ENCODE measurements at places on chromosomes 13 and 19. TPM values are rescaled to one million over a fixed set of nuclear protein-coding genes. Genes with fewer than 3 reads are reported as not detected.

The ATCAY gene
- total RNA-seq: not detected

The SAE1 gene
- 70.2 TPM for total RNA-seq

The GIPC3 gene
- total RNA-seq: 0.33 TPM

The SELENOV gene
- total RNA-seq: not detected

The DACH1 gene
- 0.09 TPM for total RNA-seq

- DNase-seq: no peak
Measured at GRCh38 chr19:10737722-10738121, 19.8 kb downstream of the DNM2 start.

- peak; percentile 76 for DNase-seq
Measured at GRCh38 chr19:1265615-1266128, 3.5 kb upstream of the CIRBP start.

DNA sequence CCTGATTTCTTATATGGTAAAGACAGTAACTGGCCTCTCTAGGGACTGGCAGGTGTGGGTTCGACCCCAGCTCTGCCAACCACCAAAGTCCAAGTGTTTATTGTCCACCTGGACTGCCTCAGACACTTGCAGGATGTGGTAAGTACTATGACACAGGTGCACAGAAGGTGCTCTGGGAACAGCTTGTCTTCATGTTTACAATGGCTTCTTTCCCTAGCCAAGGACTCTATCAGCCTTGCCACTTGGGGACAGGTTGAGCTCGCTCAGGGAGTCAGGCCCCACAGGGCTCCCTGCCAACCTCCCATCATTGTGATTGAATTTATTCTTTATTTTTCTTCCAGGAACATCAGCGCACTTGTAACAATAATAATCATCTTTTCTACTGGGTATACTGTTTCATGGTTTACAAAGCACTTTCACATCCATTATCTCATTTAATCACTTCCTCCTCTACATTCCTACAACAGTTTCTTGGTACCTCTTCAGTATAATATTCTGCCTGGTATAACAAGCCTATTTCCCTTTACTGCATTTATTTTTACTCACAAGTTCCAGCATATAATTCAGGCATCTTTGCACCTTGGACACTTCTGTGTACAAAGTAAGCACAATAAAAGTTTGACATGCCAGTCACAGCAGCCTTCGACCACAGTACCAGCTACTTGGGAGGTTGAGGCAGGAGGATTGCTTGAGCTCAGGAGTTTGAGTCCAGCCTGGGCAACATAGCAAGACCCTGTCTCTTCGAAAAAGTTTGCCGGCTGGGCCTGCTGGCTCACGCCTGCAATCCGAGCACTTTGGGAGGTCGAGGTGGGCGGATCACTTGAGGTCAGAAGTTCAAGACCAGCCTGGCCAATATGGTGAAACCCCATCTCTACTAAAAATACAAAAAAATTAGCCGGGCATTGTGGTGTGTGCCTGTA, 24.2 kb upstream of the GATAD2A start:
- no peak for DNase-seq

- DNase-seq: no peak
Measured at GRCh38 chr19:35507561-35507960, 5.9 kb downstream of the DMKN start.

- no peak for DNase-seq
Measured at GRCh38 chr19:39106194-39106593, 19.4 kb upstream of the PAK4 start.

DNA sequence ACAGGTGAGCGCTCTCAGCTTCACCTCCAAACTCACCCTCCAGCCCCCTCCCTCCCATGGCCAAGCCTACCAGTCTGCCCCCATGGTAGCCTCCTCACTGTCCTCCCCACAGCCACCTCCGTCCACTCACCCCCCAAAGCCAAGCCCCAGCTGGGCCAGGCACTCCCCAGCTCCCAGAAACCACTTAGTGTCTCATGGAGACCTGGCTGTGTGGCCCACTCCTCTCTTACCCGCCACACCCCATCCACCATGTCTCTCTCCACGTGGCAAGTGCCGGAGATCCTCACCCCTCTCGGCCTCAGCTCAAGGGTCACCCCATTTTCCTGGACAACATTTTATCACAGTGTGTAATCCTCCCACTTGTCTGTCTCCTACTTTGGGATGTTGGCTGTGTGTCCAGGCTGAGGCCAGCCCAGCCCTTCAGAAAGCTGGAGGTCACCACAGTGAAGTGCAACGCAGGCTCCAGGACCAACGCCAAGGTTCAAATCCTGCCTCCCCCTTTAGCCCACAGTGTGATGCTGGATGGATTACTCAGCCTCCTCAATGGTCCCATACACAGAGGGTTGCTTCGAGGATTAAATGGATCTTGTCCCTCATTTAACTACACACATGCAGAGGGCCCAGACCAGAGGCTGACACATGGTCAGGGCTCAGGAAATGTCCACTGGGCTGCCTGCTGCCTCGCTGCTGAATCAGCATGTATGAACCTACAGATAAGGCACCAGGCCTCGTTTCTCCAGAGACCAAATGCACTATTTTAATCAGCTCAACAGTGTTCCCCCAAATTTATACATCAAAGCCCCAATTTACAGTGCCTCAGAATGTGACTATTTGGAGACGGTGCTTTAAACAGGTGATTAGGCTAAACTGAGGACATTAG, 71.3 kb downstream of the CEBPG start:
- DNase-seq: peak; percentile 7

DNA sequence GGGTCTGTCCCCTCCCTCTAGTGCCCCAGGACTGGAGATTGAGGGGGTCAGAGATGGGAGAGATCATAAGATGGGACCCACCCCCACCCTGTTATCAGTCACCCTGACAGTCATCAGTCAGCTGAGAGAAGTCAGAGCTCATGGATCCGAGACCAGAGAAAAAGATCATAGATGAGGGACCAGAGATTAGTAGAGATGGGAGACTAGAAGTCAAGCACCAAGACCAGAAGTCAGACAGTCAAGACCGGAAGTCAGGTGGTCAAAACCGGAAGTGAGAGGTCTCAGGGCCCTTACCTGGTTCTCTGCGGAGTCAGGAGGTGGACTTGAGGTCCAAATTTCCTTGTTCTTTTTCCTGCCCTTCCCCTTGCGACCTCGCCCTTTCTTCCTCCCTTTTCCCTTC, 7.0 kb downstream of the COL5A3 start:
- no peak for DNase-seq

- no peak for DNase-seq
Measured at GRCh38 chr13:73532987-73533510, 474.2 kb downstream of the KLF5 start.

DNA sequence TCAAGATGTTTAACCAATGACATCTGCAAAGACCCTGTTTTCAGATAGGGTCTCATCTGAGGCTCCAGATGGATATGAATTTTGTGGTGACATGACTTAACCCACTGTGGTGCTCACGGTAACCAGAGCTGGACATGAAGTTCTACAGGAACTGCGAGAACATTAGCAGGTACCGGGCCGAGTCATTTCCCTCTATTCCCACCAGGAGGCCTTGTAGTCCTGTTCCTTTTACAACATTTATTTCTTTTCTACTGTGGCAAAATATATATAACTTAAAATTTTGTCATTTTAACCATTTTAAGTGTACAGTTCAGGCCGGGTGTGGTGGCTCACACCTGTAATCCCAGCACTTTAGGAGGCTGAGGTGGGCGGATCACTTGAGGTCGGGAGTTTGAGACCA, 7.6 kb upstream of the TSPAN16 start:
- DNase-seq: peak; percentile 50

GRCh38 chr19:5339950-5340636, 519 bp downstream of the PTPRS start:
- DNase-seq: no peak

GRCh38 chr13:44135566-44135965, 238.1 kb upstream of the SERP2 start:
- no peak for DNase-seq

DNA sequence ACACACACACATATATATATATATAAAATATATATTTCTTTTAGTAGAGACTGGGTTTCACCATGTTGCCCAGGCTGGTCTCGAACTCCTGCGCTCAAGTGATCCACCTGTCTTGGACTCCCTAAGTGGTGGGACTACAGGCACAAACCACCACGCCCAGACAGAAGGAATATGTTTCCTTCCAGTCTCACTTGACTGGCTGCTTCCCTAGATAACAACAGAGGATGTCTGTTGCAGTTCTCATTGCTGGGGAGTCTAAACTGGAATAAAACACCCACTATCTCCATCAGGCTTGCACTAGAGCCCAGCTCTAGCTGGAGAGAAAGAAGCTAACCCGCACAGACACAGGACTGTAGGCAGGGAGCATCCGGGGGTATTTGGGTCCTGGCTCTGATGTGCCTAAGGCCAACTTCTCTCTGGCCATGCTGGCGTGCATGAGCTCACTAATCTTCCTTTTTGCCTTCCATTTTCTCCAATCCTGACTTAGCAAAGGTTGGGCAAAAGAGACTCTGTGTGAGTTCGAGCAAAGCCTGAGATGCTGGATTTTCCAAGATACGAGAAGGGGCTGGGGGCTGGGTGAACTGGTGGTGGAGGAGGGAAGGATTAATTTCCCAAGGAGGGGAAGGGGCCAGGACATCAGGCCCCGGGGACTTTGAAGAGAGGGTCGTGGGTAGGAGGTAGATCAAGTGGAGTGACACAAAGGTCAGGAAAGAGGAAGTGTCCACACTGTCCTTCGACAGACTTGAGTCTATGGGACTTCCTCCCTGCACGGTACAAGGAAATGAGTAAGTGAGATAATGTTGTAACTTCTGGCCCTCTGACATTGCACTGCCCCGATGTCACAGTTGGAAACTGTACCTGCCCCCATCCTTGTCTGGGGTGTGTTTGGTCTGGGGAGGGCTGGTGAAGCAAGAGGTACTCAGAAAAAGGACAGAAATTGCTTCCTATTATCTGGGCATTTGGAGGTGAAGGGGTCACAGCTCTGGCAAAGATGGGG, 22.5 kb upstream of the ALOX5AP start:
- DNase-seq: no peak

DNA sequence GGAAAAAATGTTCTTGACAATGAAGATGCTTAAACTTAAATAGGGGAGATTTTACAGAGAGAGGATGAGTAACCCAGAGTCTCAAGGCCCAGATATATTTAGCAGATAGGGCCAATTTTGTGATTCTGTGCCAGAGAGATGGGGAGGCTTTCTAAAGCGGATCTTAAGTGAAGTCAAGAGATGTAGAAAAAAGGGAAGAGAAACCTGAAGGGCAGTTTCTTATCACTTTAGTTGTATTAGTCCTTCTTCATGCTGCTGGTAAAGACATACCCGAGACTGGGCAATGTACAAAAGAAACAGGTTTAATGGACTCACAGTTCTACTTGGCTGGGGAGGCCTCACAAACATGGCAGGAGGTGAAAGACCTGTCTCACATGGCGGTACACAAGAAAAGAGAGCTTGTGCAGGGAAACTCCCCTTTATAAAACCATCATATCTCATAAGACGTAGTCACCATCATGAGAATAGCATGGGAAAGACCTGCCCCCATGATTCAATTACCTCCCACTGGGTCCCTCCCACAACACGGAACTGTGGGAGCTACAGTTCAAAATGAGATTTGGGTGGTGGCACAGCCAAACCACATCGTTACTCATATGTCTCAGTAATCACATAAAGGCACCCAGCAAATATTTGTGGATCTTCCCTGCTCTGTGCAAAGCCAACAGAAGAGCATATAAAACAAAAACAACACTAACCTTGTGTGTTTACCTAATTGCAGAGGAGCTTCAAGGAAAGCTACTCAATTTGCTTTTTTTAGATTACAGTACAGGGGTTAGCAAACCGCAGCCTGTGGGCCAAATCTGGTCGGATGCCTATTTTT, 102.6 kb upstream of the MYCBP2 start:
- no peak for DNase-seq

DNA sequence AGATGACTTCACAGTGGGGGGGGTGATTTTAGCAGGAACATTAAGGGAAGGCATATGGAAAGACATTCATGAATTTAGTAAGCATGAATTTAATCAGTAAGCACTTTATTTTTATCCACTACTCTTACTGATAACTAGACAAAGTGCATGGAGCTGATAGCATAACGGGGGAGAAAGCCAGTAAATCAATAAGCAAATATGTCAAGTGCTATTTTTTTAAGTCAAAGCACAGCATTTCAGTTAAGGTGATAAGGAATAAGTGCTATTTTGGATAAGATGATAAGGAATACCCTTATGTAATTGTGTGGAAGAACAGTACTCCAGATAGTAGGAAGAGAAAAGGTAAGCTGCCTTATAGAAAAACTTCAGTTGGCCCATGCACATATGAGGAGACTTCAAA, 19.4 kb downstream of the UFM1 start:
- no peak for DNase-seq

DNA sequence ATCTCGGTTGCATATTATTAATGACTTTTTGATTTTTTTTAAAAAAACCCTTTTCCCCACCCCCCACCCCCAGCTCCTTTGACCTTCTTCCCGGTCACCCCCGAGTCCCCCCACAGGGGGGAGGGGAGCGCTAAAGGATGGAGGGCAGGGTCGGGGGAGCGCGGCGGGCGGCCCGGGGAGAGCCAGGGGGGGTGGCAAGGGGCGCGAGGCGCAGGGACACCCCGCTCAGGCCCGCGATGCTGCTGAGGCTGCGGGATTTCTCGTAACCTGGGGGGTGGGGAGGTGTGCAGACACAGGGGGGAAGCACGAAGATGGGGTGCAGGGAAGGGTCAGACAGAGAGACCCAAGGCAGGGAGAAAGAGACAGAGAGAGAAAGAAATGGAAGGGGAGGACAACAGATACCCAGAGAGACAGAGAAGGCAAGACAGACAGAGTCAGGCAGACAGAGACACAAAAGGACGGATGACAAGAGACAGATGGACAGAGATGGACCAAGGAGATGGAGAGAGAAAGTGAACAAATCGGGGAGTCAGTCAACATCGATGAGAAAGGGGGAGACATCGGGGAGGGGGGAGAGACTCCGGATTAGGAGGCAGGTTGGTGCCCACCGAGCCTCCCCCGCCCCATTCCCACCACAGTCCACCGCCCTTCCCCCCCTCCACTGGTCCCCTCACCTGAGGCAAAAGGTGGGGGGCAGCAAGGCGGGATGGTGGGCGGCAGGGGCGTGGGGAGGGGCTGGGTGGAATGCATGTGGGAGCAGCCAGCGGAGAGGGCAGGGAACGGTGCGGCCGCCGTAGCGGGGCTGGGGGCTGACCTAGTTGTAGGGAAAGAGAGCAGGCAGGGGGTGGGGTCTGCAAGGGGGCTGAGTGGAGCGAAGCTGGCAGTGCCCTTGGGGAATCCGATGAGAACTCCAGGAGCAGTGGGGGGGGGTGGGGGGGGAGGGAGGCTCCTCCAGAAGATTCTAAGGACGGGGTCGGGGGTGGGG, 14.2 kb downstream of the KCNC3 start:
- no peak for DNase-seq

GRCh38 chr13:33633701-33634545, 184.0 kb upstream of the RFC3 start:
- peak; percentile 40 for DNase-seq

GRCh38 chr19:5681391-5682106, 722 bp downstream of the HSD11B1L start:
- no peak for DNase-seq

DNA sequence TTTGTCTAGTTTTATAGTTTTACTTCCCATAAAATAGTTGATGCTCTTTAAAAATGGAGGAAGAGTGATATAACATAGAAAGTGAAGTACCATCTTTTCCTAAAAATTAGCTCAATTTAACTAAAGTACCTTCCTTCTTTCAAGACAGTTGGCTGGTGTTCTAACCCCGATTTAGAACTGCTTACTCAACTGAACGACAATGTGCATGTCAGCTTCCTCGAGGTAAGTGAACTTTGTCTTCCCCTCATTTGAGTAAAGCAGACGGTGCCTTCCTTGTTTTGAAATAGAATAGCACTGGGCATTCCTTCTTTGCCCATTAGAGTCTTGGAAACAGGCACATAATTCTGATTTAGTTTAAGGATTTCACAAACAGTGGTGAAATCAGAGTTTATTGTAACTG, 1519.2 kb downstream of the EFNB2 start:
- no peak for DNase-seq

- no peak for DNase-seq
Measured at GRCh38 chr13:112958127-112958989, 10.7 kb upstream of the MCF2L start.
